Ascending aorta (tissue), 2 donors: ENCODE measurements at places on chromosomes 13 and 19. TPM values are rescaled to one million over a fixed set of nuclear protein-coding genes. Genes with fewer than 3 reads are reported as not detected.

SIGLEC9 gene
- total RNA-seq: 0.85 TPM

DNA sequence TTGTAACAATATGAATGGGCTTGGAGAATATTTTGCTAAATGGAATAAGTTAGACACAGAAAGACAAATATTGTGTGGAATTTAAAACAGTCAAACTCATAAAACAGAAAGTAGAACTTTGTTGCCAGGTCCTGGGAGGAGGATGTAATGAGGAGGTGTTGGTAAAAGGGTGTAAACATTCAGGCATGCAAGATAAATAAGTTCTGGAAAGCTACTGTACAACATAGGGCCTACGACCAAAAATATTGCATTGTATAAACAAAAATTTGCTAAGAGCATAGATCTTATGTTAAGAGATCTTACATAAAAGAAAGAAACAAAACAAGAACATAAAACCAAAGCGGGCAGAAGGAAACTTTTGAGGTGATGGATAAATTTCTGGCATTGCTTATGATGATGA lies 1907.8 kb upstream of the PCDH20 start:
- no peaks in the 10 kb centered on the region for H3K27me3 ChIP-seq
- no peak overlapping the region for H3K4me3 ChIP-seq
- H3K36me3 ChIP-seq: no peaks in the 10 kb centered on the region
- no peak for DNase-seq

PODNL1 gene
- 12.9 TPM for total RNA-seq

GRCh38 chr19:3544742-3545668 lies 6.0 kb downstream of the TEKTIP1 start:
- H3K27me3 ChIP-seq: no peaks in the 10 kb centered on the region
- peaks cover 8% of the 10 kb centered on the region for H3K4me1 ChIP-seq
- H3K4me3 ChIP-seq: no peak overlapping the region
- DNase-seq: no peak
- no peak overlapping the region for H3K27ac ChIP-seq

DNA sequence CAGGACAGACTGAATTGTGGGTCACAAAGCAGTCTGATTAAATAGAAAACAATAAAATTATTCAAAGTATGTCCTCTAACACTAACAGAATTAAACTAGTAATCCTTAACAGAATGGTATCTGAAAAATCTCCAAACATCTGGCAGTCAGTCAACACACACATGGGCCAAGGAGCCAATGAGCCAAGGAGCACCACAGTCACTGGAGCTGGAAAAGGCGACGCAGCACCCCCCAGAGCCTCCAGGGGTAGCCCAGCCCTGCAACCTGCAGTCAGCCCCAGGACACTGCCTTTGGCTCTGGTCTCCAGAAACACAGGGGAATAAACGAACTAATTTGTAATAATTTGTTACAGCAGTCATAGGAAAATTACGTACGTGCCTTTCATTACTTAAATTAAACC lies 12.3 kb downstream of the TUBGCP3 start:
- H3K4me1 ChIP-seq: no peaks in the 10 kb centered on the region
- no peaks in the 10 kb centered on the region for H3K36me3 ChIP-seq
- no peak for DNase-seq
- H3K27me3 ChIP-seq: no peaks in the 10 kb centered on the region
- no peak overlapping the region for H3K4me3 ChIP-seq

- no peak for DNase-seq
- peaks cover 13% of the 10 kb centered on the region for H3K4me1 ChIP-seq
- peak overlapping the region; percentile 22 for H3K27ac ChIP-seq
- no peak overlapping the region for H3K4me3 ChIP-seq
These were observed 5.1 kb downstream of the CBARP start for GRCh38 chr19:1232652-1233072.

DNA sequence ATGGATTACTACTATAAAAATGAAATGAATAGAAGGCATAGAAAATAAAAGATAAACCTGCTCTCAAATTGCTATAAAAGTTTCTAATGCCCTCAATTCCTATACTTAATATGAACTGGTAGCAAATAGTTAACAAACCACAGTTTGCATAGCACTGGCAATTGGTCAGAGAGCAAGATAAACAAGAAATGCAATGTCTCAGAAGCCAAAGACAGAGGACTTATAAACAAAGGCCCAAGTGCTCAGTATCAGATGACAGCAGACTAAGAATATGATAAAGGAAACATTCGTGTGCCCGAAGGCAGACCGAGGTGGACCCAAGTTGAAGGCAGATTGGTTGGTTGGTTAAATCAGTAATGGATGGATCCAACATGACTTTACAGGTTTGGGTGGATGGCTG lies 50.6 kb downstream of the IPO5 start:
- H3K4me3 ChIP-seq: no peak overlapping the region
- H3K27me3 ChIP-seq: no peaks in the 10 kb centered on the region
- H3K27ac ChIP-seq: no peak overlapping the region
- DNase-seq: no peak
- peaks cover 95% of the 10 kb centered on the region for H3K36me3 ChIP-seq

ZNF234 gene
- 7.9 TPM for total RNA-seq

- no peaks in the 10 kb centered on the region for H3K4me1 ChIP-seq
- DNase-seq: no peak
- H3K27me3 ChIP-seq: no peaks in the 10 kb centered on the region
- H3K4me3 ChIP-seq: no peak overlapping the region
These were observed 24.7 kb downstream of the ZNF136 start for GRCh38 chr19:12187625-12188024.

DNA sequence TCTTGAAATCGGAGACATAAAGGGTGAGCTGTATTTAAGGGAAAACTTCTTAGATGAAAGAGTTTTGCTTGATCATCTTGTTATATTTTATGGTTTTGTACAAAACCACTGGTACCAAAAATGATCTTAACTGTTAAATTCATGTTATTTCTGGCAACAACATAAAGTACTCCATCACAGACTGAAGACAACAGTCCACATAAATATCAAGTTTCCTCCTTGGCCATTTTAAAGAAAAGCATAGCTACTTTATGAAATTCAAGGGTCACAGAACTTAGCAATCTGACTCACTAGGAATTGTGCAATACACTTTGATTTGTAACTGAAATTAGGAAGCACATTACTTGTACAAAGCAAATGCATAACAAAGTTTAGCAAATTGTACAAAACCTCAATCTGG lies 66.3 kb downstream of the TBC1D4 start:
- H3K27ac ChIP-seq: no peak overlapping the region
- no peaks in the 10 kb centered on the region for H3K36me3 ChIP-seq
- DNase-seq: no peak
- no peak overlapping the region for H3K4me3 ChIP-seq
- no peaks in the 10 kb centered on the region for H3K4me1 ChIP-seq

ARHGEF1 gene
- 178 TPM for total RNA-seq

DNA sequence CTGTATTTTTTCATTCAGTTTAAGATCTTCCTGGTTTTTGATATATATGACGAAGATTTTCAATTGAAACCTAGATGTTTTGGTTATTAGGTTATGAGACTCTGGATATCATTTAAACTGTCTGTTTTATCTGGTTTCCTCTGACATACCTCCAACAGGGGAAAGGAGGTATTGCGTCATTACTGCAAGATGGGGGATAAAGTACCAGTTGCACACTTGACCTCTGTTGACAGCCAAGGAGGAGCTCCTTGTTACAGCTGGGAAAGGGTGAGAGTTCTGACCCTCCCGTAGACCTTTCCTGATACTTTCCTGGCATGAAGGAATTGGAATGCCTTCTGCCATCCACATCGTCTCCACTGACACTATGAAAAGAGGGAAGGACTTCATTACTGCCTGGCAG lies 82.0 kb upstream of the SHISA2 start:
- no peak overlapping the region for H3K27ac ChIP-seq
- H3K4me3 ChIP-seq: no peak overlapping the region
- DNase-seq: no peak
- no peaks in the 10 kb centered on the region for H3K36me3 ChIP-seq

DNA sequence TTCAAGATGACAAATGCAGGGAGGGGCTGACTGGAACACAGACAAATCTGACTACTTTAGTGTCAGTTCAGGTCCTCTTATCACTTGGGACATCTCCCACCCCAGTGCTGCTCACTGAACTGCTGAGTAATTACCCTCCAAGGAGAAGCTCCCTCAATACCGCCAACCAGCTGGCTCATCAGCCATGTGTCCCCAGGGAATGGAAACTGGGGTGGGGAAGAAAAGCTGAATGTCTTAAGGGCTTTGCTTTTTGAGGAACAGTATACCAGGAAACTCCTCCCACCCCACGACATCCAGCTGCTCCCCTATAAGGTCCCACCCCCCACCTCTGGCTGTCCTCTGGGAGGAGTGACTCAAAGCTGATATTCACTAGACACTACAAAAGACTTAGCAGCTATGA lies 2.0 kb downstream of the ZNF823 start:
- no peak overlapping the region for H3K4me3 ChIP-seq
- no peaks in the 10 kb centered on the region for H3K4me1 ChIP-seq
- H3K36me3 ChIP-seq: no peaks in the 10 kb centered on the region
- H3K27me3 ChIP-seq: no peaks in the 10 kb centered on the region

SHISA7 gene
- total RNA-seq: 0.85 TPM

SERTM1 gene
- total RNA-seq: not detected

DNA sequence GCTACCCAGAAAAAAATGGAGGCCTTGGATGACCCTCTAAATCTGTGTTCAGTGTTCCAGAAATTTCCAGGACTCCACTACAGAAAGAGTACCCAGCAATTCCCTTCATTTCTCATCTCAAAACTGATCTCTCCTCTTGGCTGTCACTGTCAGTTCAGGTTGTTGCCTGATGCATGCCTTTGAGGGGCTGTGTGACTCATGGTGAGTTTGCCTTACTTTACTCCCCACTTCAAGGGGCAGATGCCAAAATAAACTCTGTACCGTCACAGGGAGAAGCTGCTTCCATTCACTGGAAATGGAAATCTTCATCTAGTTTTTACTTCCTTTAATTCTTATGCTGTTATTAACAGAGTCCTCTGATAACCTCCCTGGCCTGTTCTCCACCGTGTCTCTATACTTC lies 1075.0 kb downstream of the DIAPH3 start:
- H3K27me3 ChIP-seq: no peaks in the 10 kb centered on the region
- DNase-seq: no peak
- H3K4me1 ChIP-seq: no peaks in the 10 kb centered on the region
- no peak overlapping the region for H3K27ac ChIP-seq

DNA sequence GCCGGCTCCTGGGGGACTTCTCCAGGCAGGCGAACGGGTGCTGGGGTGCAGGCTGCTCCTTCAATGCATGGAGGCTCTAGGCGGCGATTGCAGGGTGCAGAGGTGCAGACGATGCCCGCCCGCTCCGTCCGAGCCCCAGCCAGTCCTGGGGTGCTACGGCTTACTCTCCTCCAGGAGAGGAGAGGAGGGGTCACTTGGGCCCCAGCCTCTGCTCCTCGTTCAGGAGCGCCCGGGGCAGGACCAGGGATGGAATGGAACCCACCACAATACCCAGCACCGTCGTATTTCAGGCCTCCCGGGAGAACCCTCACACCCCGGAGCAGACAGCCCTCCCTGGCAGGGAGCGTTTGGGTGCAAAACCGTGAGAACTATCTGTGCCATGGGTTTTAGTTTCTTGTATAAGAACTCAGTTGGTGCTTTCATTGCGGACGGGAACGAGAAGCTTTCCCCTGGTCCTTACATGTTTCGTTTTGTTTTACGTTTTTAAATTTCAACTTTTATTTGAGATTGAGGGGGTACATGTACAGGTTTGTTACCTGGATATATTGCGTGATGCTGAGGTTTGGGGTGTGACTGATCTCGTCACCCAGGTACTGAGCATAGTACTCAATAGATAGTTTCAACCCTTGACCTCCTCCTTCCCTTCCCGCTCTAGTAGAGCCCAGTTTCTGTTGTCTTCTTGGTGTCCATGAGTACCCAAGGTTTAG lies 46.8 kb downstream of the ARHGEF18 start:
- DNase-seq: no peak
- no peaks in the 10 kb centered on the region for H3K27me3 ChIP-seq
- H3K36me3 ChIP-seq: no peaks in the 10 kb centered on the region
- H3K27ac ChIP-seq: peak overlapping the region; percentile 73
- peak overlapping the region; percentile 77 for H3K4me3 ChIP-seq

YJEFN3 gene
- 3.5 TPM for total RNA-seq

DNA sequence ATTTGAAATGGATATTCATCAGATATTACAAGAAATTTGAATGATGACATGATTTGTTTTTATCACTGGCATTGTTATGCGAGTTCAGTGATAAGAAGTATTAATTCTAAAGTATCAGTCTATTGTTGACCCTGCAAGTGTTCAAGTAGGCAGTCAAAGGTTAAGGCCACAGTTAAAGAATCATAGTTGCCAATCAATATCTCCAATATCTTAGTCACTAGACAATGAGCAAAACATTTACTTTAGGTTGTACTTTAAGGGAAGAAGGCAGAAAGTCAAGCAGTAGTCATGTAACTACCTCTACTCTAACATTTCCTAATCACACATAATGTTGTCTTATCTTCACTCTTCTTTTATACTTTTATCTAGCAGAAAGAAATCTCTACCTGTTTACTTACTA lies 709.8 kb downstream of the PCDH17 start:
- no peak overlapping the region for H3K4me3 ChIP-seq
- no peaks in the 10 kb centered on the region for H3K36me3 ChIP-seq
- H3K4me1 ChIP-seq: no peaks in the 10 kb centered on the region
- DNase-seq: no peak

- H3K27me3 ChIP-seq: no peaks in the 10 kb centered on the region
These were observed 62.2 kb downstream of the KCTD12 start for GRCh38 chr13:76823969-76824368.

DNA sequence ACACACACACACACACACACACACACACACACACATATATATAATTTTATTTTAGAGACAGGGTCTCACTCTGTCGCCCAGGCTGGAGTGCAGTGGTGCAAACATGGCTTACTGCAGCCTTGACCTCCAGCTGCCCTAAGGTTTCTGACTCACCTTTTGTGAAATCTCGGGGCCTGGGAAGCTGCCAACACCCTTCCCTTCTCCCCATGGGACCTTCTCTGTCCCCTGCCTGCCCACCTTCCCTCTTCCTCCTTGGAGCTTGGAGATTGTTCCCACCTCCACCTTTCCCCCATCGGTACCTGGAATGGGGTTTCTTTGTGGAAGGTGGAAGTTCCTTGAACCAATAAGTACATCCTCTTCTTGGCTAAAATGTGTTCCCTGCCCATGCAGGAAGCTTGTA lies 6.3 kb downstream of the ARRDC5 start:
- H3K36me3 ChIP-seq: no peaks in the 10 kb centered on the region
- DNase-seq: no peak
- H3K27me3 ChIP-seq: no peaks in the 10 kb centered on the region
- no peaks in the 10 kb centered on the region for H3K4me1 ChIP-seq
- H3K27ac ChIP-seq: no peak overlapping the region
